ENCODE measurements at places on chromosomes 1 and 21.

- DNase-seq, result no peak
These were observed 2.6 kb downstream of the GTF2B start for GRCh38 chr1:88888750-88889149.

DNA sequence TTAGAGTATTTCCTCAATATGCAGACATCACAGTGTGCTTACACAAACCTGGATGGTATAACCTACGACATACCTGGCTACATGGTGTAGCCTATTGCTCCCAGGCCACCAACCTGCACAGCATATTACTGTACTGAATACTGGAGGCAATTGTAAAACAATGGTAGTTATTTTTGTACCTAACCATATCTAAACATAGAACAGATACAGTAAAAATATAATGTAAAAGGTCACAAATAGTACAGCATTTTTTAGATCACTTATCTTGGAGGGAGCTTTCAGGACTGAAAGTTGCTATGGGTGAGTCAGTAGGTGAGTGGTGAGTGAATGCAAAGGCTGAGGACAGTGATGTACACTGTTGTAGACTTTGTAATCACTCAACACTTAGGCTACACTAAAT, 492.3 kb downstream of the MRPL39 start:
- DNase-seq, result no peak

DNA sequence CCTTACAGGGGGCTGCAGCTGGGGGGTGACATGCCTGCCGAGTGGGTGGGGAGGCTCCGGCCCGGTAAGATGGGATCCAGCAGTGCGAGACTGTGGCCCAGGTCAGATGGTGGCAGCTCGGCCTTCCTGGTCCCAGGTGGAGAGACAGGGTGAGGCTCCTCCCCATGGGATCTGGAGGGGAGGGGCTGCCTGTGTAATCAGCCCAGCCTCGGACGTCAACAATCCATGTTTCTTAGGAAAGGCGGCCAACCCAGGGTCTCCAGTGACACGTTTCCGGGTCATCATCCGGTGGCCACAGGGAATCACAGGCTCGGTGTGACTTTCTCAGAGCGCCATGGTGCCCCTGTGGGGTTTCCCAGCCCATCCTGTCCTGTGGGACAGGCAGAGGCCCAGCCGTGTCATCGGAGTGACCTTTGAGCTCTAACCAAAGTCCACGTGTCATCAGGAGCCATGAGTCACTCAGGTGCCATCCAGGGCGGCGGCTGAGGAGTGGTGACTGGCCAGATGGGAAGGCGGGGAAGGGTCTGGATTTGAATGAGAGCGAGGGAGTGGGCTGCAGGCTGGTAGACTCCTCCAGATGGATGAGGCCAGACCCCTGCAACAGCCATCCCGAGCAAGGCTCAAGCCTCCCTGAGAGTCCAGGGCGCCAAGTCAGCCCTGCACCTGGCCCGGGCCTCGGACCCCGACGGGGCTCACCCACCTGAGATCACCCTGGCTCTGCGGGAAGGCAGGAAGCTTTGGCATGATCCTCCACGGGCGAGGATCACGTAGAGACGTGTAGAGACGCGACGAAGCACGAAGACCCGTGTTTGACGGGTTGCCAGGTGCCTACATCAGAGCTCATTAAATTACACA, 6.6 kb upstream of the HES4 start:
- DNase-seq, result no peak

- DNase-seq, result no peak
These were observed 366.8 kb downstream of the RPS6KC1 start for GRCh38 chr1:213417846-213418245.

Measured in stimulated activated naive B cell treated with anti-CD40 and anti-IgM and Interleukin-4, amounts not matched to agents 10 μg/mL and 1 μg/mL and 100 μg/mL, for 72 hours (primary cell).